Tongue (tissue), 3 donors: ENCODE measurements at places on chromosomes 3 and 15.

DNA sequence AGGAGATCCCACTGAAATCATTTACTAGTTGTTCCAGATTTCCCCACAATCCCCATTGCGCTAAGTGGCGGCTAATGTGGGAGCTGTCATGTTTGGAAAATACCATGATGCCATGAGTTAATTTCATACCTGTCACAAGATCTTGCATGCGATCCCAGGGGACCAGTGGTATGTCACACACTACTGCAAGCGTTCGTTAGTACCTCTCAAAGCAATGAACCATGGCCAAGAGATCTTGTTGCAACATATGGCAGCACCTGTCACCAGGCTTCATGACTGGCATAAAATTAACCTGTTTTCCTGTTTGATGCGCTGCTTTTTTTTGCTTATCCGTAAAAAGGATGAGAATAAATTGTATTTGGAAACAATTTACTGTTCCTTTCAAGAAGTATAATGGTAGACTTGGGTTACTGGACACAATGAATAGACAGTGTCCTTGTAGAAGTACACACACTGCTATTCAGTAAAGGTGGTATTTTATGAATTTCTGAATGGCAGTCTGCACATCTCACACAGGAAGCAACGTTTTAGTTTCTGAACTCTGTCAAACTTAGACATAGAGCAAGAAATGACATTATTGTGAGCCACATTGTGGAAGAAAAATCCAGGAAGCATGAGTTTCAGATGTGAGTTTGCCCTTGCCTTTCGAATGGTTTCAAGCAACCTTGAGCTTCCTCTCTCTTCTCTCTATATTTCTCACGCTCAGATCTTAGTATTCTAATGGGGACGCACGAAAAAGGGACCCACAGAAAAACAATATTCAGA lies 81.9 kb downstream of the CHL1 start:
- DNase-seq: peak; percentile 66

- peak; percentile 89 for DNase-seq
Measured at GRCh38 chr15:35308802-35309201, 223.7 kb upstream of the NANOGP8 start.

DNA sequence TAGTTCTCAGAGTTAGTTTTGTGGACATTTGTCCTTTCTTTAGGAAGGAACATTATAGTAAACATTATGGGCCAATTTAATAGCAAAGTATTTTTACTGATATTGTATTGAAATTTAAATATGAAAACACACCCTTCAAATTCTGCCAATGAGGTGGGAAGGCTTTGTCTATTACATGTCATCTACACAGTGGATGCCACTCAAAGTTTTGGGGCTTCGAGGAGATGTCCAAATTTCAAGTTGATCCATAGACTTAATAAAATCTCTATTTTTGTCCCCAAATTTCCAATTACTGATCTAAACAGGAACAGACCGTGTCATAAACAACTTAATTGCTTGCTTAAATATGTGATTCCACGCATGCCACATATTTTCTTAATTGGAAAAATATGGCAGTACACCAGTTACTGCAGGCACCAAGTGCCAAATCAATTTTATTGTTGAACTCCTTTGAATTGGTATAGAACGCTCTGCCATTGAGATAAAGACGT lies 1.7 kb downstream of the SHOX2 start:
- peak; percentile 25 for DNase-seq

DNA sequence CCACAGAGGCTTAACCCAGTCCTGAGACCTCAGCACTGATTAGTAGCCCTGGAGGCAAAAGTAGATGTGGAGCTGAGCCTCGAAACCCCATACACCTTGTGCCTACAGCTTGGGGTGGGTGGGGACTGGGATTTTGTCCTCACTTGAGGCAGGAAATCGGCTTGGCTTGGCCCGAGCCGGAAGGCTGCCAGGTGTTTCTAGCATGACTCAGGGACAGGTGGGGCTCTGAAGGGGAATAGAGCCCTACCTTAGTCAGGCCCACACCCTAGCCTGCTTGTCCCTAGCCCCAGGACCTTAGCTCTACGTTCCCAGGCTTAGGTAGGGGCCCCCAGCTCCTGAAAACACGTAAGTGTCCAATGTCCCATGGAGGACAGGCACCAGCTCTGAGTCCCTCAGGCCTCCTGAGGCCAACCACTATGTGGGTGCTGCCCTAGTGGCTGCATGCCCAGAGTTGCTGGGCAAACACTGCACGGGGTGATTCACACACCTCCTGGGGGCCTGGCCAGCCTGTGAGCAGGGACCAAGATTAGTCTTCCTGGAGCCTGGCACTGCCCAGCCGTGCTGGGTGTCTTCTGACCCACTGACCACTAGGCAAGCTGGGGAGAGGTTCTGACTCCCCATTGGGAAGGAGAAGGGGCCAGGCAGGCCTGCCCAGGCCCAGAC lies 3.1 kb downstream of the MST1R start:
- peak; percentile 11 for DNase-seq

GRCh38 chr3:16064642-16065414 lies 109.7 kb upstream of the GALNT15 start:
- DNase-seq: peak; percentile 92

- no peak for DNase-seq
Measured at GRCh38 chr3:133274477-133274876, 125.4 kb upstream of the BFSP2 start.

DNA sequence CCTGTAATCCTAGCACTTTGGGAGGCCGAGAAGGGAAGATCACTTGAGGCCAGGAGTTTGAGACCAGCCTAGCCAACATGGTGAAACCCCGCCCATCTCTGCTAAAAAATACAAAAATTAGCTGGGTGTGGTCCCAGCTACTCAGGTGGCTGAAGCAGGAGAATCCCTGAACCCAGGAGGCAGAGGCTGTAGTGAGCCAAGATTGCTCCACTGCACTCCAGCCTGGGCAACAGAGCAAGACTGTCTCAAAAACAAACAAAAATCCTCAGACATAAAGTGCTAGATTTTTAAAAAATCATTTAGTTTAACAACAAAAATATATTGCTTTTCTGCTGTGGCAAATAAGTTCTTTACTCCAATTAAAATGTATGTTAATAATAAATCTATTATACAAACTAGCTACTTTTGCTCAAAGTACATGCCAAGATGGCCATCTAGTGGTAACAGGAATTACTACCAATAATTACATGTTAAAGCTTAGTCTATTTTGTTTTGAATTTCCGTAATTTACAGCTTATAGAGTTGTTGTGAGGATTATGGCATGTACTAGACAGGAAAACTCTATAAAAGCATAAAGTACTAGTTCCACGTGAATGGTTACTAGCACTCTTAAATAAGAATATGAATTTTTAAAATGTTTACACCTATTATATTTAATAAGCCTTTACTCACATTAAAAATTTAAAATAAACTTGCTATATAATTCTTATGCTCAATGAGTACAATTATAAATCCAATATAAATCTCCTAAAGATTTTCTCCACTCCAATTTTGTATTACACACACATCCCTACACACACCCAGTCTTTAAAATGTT lies 39.0 kb downstream of the GABPB1 start:
- peak; percentile 67 for DNase-seq

- DNase-seq: no peak
Measured at GRCh38 chr3:126780666-126781065, 76.6 kb downstream of the CHCHD6 start.

GRCh38 chr3:63030666-63031065 lies 155.4 kb upstream of the CADPS start:
- no peak for DNase-seq

DNA sequence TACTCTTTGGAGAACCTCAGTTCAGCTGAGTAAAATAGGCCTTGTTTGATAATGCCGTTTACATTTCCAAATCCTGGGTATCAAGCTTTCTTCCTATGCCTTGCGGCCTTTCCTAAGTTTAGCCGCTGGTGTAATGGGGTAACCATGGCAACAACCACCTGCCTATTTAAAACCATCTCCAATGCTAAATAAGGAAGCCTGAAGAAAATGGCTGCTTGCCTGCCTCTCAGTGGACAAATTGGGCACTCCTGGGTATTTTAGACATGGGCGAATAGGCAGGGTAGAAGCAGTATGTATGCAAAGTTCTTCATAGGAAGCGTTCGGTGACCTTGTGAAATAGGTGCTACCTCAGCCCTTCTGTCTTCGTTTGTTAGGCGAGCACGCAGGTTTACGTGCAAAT lies 122.7 kb downstream of the DGKG start:
- DNase-seq: peak; percentile 77

DNA sequence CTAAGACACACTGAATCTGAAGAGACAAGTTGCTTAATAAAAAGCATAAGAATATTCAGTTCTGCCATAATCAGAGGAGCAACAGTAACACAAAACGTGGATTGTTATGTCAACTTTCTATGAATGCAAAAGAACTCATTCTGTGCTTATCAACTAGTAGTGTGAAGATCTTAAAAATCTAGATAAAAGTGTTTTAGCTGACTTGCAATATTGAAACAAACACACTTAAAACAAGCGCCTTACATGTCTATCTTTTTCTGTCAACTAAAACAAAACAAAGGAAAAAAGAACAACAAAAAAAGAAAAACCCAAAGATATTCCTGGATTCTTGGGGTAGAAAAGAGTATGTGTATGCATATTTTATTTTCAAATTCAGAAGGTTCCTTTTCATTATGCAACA lies 37.7 kb downstream of the TASOR start:
- no peak for DNase-seq

DNA sequence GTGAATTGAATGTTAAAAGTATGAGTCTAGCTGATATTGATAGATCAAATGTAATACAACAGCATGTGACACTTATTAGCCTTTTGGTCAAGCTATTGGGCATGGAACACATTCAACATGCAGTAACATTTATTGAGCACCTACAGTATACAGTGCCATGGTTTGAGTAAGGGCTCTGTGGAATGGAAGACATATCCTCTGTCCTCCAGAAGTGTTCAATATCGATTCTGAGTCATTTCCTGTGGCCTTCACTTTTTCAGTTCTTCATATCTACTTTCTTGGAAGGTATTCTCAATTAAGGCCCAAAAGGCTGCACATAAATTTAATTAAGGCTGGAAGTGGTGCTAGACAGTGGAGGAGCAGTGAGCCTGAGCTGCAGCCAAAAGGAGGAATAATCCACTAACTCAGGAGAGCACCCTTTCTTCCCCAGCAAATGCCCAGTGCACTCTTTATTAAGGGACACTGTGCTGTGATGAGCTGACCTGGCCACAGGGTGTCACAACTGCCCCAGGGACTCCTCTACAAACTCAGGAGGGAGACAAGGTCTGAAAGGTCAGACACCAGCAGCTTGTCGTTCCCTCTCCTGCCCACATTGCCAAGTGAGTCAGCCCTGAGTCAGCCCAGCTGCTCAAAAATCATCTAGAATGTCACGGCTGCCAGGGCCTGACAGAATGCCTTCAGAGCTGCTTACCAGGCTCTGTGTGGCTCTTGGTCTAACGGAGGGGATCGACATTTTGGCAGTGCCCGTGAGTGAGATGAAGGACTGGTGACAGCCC lies 544.8 kb downstream of the AGBL1 start:
- peak; percentile 92 for DNase-seq

DNA sequence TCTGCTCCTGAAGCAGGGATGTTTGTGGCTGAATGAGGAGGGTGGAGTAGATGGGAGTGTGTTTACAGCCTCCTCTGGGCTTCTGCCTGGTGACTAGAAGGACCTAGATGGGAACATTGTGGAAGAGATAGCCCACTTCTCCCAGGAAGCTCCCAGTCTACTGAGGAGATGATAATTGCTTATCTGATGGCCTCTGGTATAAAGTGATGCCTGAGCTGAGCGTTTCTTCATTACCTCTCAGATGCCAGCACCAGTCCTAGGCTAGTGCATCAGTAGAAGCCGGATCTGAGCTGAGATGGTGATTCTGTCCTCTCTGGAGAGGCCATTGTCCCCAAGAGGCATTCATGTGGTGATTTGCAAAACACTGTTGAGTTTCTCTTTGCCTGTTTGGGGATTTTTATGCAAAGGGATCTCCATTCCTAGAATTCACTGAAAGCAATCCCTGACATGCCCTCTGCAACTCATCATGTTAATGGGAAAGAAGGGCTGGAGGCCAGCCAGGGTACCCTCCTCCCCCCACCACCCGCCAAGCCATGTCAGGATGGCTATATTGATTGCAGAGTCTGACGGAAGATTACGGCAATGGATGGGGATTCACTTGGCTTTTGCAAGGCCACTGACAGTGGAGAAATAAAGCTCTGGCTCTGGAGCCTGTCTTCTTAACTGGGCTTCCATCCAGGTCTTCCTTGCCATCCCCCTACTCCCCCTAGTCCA lies 166.4 kb upstream of the ROPN1 start:
- no peak for DNase-seq

GRCh38 chr3:189375532-189375931 lies 203.8 kb downstream of the TPRG1 start:
- DNase-seq: no peak

- no peak for DNase-seq
Measured at GRCh38 chr3:120446891-120447668, 3.7 kb downstream of the FSTL1 start.

DNA sequence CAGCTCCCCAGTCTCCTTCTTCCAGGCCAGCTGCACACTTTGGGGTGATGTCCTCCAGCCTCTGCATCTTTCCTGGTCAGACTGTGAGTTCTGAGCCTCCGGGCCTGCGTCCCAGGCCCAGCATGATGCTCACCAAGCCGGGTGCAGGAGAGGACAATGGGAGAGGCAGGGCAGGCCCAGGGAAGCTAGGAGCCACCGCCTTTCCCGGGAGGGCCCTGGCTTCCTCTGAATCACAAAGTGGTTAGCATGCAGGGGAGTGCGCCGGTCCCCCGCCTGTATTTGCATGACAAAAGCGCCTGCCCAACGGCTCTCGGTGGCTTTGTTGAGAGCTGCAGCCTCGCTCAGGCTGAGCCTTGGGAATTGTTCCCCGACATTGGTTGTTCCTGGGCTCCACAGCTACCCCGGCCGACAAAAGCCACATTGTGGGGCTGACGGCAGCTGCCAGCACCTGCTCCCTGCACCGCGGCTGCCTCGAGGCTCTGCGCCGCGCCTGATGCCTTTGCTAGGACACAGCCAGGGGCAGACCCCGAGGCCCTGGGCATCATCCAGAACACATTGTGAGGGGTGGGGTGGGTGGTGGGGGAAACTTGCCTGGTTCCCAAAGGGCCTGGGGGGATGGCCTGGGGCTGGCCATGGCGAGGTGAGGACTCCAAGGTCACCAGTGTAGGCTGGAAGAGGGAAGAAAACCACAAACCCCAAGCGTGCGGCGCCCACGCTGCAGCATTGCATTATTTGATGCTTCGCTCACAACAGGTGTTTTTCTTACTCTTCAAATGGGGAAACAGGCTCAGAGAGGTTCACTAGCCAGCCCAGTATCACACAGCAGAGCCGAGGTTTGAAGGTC lies 20.0 kb upstream of the KLF13 start:
- peak; percentile 84 for DNase-seq

DNA sequence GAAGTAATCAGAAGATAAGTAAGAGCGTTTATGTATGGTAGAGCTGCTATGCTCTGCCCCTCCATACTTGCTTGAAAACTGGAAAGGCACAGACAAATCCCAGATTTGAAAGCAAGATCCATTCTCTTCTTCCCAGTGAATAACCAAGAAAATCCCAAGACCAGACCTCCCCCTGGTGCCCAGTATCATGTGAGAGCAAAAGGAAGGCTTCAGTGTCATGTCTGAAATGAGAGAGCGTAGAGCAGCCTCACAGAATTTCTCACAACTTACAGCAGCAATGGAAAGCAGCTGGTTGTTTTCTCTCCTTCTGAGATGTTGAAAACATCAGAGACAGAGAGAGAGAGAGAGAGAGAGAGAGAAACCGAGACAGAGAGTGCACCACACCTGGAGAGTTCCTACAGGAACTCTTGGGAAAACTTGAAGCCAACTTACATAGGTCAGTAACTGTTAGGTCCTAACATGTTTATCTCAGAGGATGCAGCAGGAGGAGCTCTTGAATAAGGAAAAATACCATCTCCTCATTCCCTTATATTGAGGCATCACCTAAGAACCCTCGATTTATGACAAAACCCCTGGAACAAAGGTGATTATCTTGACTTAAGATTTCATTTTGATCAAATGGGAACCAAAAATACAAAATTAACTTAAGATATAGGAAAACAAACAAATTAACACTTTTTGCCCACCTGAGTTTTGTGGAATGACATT lies 273.3 kb downstream of the NSUN3 start:
- DNase-seq: peak; percentile 55
